ENCODE measurements at places on chromosomes 7 and 10.

DNA sequence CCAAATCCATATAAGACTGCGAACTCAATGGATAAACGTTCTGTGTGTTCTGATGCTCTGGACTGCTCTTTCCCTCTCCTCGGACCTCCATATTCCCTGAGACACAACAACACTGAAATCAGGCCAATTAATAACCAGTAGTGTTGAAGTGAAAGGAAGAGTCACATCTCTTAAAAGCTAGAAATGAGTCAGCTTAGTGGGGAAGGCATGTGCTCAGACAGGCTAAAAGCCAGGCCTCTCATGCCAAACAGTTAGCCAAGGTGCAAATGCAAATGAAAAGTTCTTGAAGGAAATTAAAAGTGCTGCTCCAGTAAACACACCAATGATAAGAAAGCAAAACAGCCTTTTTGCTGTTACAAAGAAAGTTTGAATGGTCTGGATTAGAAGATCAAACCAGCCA, 29.3 kb downstream of the TNS3 start:
- DNase-seq: no peak

DNA sequence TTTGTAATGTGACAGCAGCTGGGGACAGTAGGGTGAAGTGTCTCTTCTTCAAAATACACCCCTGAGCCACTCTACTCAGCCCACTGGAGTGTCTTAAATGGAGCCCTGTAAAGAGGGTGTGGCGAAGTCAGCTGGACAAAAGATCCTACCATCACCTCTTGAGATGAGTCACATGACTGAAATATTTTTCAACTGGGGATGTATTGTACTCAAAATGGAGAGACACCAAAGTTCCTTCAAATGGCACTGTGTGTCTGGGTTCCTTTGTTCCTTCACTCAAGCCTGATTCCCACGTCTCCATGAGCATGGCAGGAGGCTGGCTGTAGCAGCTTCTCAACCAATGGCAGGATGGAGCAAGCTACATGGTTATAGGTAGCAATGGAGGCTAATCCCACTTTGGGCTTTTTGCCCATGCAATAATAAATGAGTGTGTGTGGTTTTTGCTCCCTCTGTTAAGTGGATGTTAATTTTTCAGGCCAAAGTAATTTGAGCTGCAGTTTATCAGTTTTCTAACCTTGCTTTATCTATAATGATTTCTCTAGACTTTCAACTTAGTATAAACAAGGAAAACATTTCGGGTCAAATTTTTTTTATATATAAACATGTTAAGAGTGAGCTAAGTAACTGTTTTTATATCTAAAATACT, 68.2 kb downstream of the CLEC2L start:
- DNase-seq: no peak

DNA sequence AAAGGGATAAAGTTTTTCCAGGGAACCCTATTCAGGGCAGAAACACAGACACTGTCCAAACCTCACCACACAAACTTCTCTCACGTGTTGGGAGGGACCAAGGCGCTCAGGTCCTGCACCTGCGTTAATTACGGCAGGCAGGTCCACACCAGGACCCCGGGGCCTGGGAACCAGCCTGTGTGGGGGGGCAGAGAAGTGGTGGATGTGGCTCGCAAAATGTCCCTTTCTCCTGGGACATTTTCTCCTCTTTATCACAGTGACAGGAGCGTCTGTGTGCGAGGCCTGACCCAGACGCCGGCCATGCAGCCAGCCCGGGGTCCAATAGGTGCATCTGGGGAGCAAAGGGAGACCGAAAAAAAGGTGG, 73.4 kb upstream of the ZNF722 start:
- no peak for DNase-seq

- DNase-seq: no peak
Observed at GRCh38 chr7:104951546-104951945, 62.5 kb upstream of the KMT2E start.

- no peak for DNase-seq
Observed at GRCh38 chr7:141946796-141947195, at the start of gene CLEC5A. Gene CLEC5A, minus strand, starts transcription at chr7:141946974. Its CDS starts 682 bp downstream, at chr7:141946292.

- no peak for DNase-seq
Observed at GRCh38 chr10:64130152-64130551, 609.0 kb downstream of the REEP3 start.

DNA sequence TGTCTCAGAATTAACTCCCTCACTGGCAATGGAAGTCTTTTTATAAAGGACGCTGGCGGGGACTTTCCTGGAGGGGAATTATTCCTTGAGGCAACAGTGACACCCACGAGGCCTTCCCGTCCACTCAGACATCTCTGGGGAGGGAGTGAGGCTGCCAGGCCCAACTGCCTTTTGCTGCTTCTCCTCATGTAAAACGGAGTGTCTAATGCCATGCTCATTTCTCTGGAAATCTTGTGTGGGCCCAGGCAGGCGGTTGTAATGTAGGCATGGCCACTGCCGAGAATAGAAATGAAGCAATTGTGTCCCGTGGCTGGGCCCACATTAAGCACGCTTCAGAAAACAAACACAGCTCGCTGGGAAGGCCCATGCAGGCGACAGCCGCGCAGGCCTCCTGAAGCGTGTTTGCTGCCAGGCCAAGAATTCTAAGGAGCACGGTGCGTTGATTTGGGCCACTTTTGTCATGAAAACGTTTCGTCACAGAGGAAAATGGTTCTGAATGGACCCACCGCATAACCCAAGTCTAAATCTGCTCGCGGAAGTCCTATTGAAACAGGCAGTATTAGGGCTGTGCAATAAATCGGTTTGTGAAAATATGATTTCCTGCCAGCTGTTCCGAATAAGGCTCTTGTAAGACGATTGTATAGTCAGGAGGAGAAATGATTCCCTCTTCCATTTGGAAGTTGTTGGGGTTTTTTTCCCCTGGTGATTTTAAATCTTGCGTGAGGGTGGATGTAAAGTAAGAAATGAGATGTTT, 104.2 kb upstream of the CHST15 start:
- DNase-seq: no peak

GRCh38 chr7:7119729-7120128, 62.6 kb upstream of the C1GALT1 start:
- no peak for DNase-seq

DNA sequence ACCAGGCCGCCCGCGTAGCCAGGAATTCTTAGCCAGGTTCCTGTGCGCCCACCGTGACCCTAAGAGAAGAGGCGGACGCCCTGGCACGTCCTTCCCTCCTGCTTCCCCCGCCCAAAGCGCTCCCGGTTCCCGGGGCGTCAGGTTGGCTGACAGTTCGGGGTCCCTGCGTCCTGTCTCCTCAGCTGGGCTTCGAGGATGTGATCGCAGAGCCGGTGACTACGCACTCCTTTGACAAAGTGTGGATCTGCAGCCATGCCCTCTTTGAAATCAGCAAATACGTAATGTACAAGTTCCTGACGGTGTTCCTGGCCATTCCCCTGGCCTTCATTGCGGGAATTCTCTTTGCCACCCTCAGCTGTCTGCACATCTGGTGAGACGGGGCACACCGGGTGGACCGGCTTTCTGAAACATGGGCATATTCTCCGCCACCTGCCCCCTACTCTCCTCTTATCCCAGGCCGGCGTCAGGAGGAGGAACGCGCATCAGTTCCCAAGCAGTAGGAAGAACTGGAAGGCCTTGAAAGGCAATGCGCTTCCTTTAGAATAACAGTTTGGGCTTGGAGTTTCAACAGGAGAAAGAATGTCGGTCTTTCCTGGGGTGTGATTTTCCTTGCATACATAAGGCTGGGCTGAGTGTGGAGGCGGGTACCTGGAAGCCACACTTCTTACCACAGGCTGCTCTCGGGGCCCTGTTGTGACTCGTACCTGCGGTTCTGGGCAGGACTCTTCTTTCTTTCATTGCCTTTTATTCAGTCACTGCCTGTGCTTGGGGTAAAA, 728 bp downstream of the CAV2 start:
- DNase-seq: peak; percentile 38

- DNase-seq: no peak
Observed at GRCh38 chr7:43784030-43784584, 25.6 kb downstream of the BLVRA start.

- no peak for DNase-seq
Observed at GRCh38 chr10:4043897-4044665, 259.1 kb upstream of the KLF6 start.

- no peak for DNase-seq
Observed at GRCh38 chr10:130440971-130441370, 304.8 kb downstream of the GLRX3 start.

GRCh38 chr10:95289921-95290421, 832 bp downstream of the PDLIM1 start:
- DNase-seq: no peak

DNA sequence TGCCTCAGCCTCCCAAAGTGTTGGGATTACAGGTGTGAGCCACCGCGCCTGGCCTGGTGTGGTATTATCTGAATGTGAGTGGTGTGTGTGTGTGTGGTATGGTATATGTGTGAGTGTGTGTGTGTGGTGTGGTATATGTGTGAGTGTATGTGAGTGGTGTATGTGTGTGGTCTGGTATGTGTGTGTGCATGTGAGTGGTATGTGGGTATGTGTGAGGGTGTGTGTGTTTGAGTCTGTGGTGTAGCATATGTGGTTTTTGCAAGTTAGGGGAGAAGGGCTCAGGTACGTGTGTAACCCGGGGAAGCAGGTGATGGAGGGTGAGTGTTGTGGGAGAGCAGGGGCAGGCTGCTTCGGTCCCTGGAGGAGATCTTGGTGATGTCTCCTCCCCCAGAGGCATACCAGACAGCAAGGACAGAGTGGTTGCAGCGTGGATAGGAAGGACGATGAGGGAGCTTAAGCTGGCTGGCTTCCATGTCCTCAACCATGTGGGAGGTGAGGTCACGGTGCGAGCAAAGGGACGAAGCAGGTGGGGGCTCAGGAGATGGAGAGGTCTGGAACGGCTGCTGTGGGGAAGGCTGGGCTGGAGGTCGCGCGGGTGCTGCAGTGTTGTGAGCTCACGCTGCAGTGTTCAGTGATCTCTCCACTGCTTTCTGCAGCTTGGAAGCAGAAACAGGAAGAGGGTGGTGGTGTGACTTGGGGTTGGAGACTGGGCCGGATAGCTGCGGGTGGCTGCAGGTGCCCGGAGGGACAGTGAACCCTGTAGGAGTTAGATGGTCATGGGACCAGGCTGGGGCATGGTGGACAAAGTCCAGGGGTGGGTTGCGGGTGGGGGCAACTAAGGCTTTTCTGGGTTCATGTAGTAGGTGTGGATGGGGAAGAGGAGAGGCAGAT, 5.0 kb downstream of the ZYX start:
- peak; percentile 41 for DNase-seq
